ENCODE measurements at places on chromosomes 4 and X. TPM values are rescaled to one million over a fixed set of nuclear protein-coding genes. Genes with fewer than 3 reads are reported as not detected.

BTC gene
- not detected for total RNA-seq

NDST3 gene
- not detected for total RNA-seq

PPP4R3C gene
- total RNA-seq: not detected

AADAT gene
- not detected for total RNA-seq

DNA sequence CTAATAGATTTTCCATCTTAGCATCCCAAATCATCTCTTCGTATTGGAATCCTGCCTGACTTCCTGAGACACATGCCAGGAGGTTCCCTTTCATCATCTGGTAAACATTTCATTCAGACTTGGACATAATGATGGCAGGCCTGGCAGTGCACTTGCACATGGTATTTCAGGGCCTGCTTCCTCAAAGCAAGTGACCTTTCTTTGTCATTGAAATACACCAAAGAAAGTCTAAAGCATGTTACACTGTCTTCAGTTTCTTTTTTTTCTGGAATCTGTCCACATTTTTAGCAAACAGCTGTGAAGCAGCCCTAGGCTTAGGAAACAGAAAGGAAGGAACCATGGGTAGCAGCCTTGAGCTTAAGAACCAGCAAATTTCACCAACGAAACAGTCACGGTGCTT, 205.9 kb upstream of the VCX start:
- H3K27ac ChIP-seq: no peak overlapping the region
- H3K27me3 ChIP-seq: no peaks in the 10 kb centered on the region
- H3K4me3 ChIP-seq: no peak overlapping the region
- H3K36me3 ChIP-seq: no peaks in the 10 kb centered on the region
- no peak for DNase-seq

DNA sequence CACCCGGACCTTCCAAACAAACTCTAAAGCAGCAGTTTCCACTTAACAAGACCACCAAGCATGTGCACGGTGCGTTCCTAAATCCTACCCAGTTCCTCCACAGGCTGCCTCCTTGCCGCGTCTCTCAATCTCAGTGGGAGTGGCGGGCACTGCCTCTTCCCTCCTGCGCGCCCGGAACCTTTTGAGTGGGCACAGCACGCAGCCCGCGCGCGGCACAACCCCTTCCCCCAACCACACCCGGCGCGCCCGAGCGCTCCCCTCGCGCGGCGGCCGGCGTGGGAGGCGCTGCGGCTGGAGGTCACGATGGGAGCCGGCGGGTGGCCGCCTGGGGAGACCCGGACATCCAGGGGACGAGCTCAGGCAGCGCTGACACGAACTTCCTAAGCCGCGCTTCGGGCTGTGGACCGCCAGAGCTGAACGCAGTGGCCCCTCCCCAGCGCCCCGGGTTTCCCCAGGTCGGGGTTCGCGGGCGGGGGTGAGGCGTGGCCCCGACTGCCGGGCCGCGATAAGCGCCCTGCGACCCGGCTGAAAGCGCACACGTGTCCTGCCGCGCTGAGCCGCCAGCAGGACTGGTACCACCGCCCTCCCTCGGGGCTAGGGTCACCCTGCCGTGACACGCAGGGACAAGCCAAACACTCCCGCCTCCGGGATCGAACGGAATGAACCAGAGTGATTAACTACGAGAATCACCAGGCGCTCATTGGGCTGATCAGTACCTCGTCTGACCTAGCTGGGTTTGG, at the start of gene ABCG2:
Gene ABCG2 (minus strand): TSS at position 151 of the 740 bp plus-strand sequence. CDS start 18,644 bp downstream, outside the sequence.
- peak within 1 kb of the TSS; percentile 85 for H3K4me3 ChIP-seq
- H3K27me3 ChIP-seq: peaks cover 23% of the 10 kb centered on the region
- no peaks in the 10 kb centered on the region for H3K36me3 ChIP-seq
- peaks cover 14% of the 10 kb centered on the region for H3K4me1 ChIP-seq
- peak; percentile 86 for DNase-seq

DNA sequence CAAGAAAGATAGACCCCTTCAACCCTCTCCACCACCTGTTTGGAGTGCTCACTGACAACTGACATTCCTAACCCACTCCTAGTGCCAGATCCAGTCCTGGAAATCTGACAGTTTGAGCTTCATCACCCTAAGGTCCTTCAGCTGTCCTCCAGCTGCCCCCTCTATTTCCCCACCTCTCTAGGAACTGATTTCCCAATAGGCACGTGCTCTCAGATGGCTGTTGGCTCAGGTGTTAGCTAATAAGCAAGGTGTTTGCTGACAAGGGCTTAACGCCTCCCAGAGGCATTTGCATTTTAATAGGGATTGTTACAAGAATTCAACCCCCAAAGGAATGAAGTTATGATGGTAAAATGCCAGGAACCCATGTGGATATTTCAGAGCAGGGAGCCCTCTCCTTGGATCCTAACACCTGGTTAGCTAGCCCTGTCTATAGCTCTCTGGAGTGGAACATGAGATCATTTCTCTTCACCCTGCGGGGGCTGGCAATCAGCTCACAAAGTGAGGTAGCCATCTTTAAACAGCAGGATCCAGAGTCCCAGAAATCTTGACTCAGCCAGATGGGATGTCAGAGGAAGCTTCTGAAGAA, 348.5 kb upstream of the SFRP2 start:
- DNase-seq: no peak
- no peaks in the 10 kb centered on the region for H3K27me3 ChIP-seq
- no peak overlapping the region for H3K4me3 ChIP-seq
- no peaks in the 10 kb centered on the region for H3K36me3 ChIP-seq
- H3K4me1 ChIP-seq: no peaks in the 10 kb centered on the region

DNA sequence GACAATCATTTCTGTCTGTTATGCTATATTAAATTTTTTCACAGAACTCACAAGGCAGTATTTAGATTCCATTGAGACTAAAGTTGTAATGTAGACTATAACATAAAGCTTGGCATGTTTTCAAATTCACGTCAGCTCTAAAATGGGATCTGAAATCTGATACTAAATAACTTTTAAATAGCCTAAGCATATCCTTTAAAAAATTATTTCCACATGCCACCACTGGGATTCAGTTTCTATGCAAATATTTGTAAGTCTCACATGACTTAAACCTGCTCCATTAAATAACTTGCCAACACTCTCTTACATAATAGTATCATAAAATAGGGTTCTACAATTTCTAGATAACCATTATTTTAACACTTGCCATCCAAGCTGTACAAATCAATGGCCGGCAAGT, 32.4 kb downstream of the KLHL8 start:
- no peak overlapping the region for H3K4me3 ChIP-seq
- no peaks in the 10 kb centered on the region for H3K36me3 ChIP-seq
- H3K27me3 ChIP-seq: no peaks in the 10 kb centered on the region
- no peak for DNase-seq
- H3K27ac ChIP-seq: no peak overlapping the region

GRCh38 chr4:147617841-147618691, 869 bp downstream of the TMEM184C start:
- H3K36me3 ChIP-seq: peaks cover 24% of the 10 kb centered on the region
- H3K27me3 ChIP-seq: peaks cover 16% of the 10 kb centered on the region
- H3K4me3 ChIP-seq: peak overlapping the region; percentile 99
- no peak for DNase-seq

DNA sequence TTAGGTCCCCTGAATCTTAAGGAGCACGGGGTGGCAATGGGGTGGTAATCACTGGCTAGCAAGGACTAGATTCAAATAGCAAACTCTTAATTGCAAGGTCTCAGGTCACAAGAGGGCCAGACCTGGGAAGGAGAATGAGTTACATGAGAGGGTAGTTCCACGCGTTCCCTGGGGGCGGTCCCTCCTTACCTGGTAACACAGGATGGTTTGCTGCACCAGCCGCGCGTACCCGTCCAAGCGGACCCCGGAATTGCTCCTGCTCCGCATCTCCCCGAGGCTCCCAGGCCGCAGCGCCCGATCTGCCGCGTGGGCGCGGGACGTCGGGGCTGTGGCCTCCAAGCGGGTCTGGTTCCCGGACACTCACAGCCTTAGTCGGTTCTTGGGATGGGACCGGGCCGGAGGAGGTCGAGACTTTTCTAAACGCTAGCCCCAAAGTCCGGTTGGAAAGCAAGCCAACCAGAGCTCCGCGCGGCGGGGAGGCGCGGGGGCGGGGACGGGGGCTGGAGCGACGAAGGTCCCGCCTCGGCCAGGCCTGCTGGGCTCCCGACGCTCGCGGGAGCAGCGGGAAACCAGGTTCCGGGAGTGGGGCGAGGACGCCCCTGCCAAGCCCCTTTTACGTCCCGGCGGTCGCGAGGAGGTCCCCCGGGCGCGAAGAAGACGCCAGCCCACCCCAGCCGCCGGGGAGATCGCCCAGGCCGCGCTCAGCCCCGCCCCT, at the start of gene PHKA2:
Gene PHKA2 (minus strand): TSS at position 449 of the 715 bp plus-strand sequence. CDS start 182 bp downstream, at position 267.
- no peaks in the 10 kb centered on the region for H3K36me3 ChIP-seq
- H3K4me1 ChIP-seq: peaks cover 11% of the 10 kb centered on the region
- peak within 1 kb of the TSS; percentile 82 for H3K4me3 ChIP-seq
- H3K27ac ChIP-seq: peak within 1 kb of the TSS; percentile 90
- no peaks in the 10 kb centered on the region for H3K27me3 ChIP-seq
- peak; percentile 89 for DNase-seq

GRCh38 chrX:40406330-40406859, 174.4 kb upstream of the ATP6AP2 start:
- no peak overlapping the region for H3K27ac ChIP-seq
- H3K4me1 ChIP-seq: no peaks in the 10 kb centered on the region

DNA sequence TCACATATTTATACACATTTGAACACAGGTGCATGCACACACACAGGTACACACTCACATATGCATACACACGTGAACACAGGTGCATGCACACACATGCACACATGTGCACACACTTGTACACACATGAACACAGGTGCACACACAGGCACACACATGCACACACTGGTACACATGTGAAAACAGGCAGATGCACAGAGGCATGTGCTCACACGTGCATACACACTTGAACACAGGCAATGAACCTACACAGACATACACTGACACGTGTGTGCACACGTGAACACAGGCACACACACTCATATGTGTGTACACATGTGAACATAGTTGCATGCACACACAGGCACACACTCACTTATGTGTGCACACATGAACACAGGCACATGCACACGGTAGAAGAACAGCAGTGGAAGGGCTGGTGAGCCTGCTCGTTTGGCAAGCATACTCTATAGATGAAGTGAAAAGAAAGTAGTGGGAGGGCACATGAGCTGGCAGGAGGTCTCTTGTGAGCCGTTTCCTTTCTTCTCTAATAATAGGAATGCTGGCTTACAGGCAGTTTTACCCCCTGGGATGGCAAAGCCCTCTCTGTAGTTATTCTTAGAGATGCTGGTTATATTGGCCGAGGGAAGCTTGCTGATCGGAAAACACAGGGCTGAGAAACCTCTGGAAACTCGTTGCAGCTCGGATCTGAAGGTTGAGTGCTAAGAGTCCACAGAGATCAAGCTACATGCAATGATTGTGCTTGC, 279.6 kb upstream of the CLNK start:
- no peaks in the 10 kb centered on the region for H3K36me3 ChIP-seq
- no peaks in the 10 kb centered on the region for H3K4me1 ChIP-seq
- H3K27me3 ChIP-seq: no peaks in the 10 kb centered on the region

GRCh38 chrX:153560000-153560399, 38.9 kb downstream of the CCNQ start:
- H3K4me3 ChIP-seq: no peak overlapping the region
- H3K27ac ChIP-seq: no peak overlapping the region
- H3K4me1 ChIP-seq: no peaks in the 10 kb centered on the region

DNA sequence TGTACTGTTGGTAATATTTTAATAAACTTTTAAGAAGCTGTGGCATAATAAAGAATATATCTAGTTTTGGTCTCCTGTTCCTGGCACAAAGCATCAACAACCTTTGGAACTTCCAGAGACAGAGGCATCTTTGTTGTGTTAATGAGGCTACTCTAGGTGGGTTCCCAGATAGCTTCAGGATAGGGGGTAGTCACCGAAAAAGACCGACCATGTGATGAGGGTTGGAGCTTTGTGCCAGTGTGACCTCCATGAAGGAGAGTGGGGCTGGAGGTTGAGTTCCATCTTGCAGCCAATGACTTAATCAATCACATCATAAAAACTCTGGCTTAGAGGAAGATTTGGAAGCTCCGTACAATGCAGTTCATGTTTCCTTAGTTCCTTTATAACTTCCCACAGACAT, 9.9 kb downstream of the PPAT start:
- H3K36me3 ChIP-seq: peaks cover 9% of the 10 kb centered on the region
- peaks cover 12% of the 10 kb centered on the region for H3K4me1 ChIP-seq
- H3K27ac ChIP-seq: no peak overlapping the region
- no peak for DNase-seq

DNA sequence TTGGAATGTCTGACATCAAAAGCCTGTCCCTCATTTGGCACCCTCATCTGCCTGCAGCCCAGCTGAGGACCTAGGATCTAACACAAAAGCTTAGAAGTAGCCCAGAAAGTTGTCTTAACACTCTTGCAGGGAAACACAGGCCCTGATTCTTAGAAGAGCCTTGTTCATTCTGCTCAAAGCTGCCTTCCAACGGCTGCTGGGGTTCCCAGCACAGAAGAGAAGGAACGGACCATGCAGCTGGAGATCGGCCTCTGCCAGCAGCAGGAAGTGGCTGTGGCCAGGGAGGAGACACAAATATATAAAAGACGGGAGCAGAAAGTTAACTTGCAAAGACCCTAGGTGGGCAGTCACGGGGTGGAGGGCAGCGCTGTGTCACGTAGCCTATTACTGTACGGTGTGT, 20.4 kb downstream of the PRPS2 start:
- no peak overlapping the region for H3K4me3 ChIP-seq
- no peak for DNase-seq
- H3K4me1 ChIP-seq: peaks cover 26% of the 10 kb centered on the region
- H3K36me3 ChIP-seq: peaks cover 46% of the 10 kb centered on the region
- H3K27me3 ChIP-seq: no peaks in the 10 kb centered on the region

DNA sequence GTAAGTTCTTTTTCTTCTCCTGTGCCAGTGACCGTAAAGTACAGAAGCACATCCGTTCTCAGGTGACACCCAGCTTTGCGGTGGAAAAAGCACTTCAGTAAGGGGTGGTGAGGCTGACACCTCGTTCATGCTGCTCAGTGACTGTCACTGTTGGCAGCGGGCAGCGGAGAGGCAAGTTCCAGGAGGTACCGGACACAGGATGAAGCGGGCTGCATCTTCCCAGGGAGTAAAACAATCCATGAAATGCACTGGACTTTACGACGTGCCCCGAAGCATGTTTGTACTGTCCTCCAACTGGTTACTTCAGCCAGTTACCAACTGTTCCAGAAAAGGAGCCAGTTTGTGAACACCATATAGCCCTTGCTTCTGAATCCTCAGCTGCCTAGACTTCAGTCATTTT, 110.7 kb downstream of the ZNF827 start:
- H3K4me1 ChIP-seq: peaks cover 50% of the 10 kb centered on the region
- no peak for DNase-seq
- no peaks in the 10 kb centered on the region for H3K27me3 ChIP-seq
- no peak overlapping the region for H3K4me3 ChIP-seq

All from activated CD4-positive, alpha-beta T cell treated with anti-CD3 and anti-CD28 coated beads, Interleukin-2, amount 10 ng/mL, durations not matched to agents 24 days and 14 days (primary cell).